ENCODE measurements at places on chromosomes 3 and 15. TPM values are rescaled to one million over a fixed set of nuclear protein-coding genes. Genes with fewer than 3 reads are reported as not detected.

DNA sequence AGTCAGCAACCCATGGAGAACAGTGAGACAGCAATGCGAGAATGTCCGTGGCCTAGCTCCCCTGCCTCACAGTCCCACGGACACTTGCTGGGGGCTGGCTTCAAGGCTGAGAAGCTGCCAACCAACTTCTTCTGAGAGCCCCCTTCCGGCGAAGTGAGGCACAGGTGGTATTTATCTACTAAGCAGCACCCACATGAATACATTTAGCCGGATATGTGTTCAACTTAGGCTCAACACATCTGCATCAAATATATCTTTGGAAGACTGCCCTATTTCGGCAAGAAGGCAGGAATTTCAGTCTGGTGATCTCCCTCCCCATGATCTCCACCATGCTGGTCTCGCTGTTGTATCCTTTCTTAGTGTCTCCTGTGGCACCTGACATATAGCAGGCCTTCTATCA, 340.9 kb upstream of the NR2E3 start:
- no peaks in the 10 kb centered on the region for H3K36me3 ChIP-seq
- no peaks in the 10 kb centered on the region for H3K27me3 ChIP-seq
- H3K27ac ChIP-seq: no peak overlapping the region
- H3K4me3 ChIP-seq: no peak overlapping the region
- H3K4me1 ChIP-seq: peaks cover 3% of the 10 kb centered on the region

DNA sequence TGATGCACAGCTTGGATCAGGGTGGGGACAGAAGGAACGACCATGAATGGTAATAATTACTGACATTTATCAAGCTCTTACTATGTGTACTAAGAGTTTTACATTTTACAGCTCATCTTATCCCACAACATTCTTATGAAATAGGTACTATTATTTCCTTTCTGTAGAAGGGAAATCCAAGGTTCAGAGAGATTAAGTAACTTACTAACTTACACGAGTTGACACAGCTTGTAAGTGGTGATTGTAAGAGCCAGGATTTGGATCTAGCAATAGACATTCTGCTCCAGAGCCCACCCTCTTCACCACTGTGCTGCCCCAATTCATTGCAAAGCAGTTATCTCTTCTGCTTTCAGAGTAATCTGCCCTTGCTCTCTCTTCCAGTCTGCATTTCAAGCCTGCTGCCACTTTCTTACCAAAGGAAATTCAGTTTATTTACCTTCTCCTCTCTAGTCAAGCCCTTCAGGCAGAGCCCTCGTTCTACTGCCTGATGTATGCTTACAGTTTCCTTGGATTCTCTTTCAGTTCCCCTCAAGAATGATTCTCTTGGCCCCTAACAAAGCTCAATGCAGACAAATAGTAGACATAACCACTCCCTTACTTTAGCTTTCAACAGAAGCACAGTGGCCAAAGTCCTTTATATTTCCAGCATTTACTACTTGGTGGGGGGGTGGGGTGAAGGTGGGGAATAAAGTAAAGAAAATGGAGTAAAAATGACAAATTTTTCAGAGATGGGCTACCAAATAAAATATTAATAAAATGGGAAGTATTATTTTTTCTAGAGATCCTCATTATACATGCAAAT, 65.8 kb downstream of the ATP8B4 start:
- DNase-seq: no peak
- H3K4me1 ChIP-seq: peaks cover 5% of the 10 kb centered on the region
- H3K27ac ChIP-seq: no peak overlapping the region

GRCh38 chr15:31274496-31275330, 51.9 kb upstream of the KLF13 start:
- H3K4me1 ChIP-seq: peaks cover 14% of the 10 kb centered on the region
- no peak overlapping the region for H3K27ac ChIP-seq
- H3K4me3 ChIP-seq: no peak overlapping the region

DNA sequence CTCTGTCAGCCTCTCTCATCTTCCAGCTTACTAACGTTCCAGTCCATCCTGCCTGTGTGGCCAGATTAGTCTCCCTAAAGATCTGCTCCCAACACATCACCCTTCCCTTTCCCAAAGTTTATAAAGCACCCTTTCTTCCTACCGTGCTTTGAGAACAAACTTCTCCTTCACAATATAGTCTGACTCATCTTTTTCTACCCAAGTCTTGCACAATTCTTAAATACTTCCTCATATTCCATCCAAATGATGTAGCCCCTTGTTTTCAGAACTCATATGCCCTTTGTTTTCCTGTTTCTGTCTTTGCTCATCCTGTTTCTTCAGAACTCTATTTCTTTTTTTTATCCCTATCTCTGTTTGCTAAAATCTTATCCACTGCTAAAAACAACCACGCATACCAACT, 326.8 kb downstream of the MFSD1 start:
- H3K27ac ChIP-seq: no peak overlapping the region
- H3K4me3 ChIP-seq: no peak overlapping the region
- H3K27me3 ChIP-seq: no peaks in the 10 kb centered on the region
- H3K4me1 ChIP-seq: no peaks in the 10 kb centered on the region
- no peaks in the 10 kb centered on the region for H3K36me3 ChIP-seq

DNA sequence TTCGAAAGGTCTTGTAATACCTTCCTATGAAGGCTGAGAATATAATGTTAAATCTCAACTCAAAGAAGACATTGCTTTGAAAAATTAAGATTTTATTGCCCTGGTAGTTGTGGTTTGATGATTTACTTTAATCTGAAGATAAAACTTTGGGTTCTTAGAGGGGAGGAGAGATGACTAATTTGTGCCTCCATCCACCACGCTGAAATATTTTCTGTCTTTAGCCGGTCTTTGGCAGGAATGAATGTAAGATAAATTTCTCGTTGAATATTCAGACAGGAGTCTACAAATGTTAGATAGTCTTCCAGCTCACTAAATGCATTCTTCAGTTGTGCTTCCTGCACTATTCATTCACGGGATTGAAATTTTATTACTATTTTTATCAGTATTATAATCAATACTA, 844.3 kb upstream of the NR2F2 start:
- no peak overlapping the region for H3K27ac ChIP-seq
- H3K27me3 ChIP-seq: no peaks in the 10 kb centered on the region
- no peak overlapping the region for H3K4me3 ChIP-seq
- no peaks in the 10 kb centered on the region for H3K36me3 ChIP-seq
- H3K4me1 ChIP-seq: no peaks in the 10 kb centered on the region
- no peak for DNase-seq

DNA sequence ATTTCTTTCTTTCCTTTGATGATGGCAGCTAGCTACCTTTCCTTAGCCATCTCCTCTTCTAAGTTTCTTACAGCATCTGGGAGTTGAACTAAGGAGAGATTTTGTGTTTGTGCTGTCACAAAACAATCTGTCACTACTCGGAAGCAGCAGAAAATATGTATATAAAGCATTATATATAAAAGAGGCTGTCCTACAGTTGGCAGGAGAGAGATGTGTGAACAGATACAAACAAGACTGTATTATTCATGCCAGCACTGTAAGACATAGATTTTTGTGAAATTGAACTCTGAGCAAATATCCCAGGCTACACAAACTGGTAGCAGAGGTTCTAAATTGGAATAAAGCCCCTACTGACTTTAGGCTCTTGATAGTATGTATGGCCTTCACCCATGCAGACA, 577.5 kb upstream of the NECTIN3 start:
- DNase-seq: no peak
- no peak overlapping the region for H3K4me3 ChIP-seq
- no peaks in the 10 kb centered on the region for H3K36me3 ChIP-seq
- no peaks in the 10 kb centered on the region for H3K4me1 ChIP-seq

DNA sequence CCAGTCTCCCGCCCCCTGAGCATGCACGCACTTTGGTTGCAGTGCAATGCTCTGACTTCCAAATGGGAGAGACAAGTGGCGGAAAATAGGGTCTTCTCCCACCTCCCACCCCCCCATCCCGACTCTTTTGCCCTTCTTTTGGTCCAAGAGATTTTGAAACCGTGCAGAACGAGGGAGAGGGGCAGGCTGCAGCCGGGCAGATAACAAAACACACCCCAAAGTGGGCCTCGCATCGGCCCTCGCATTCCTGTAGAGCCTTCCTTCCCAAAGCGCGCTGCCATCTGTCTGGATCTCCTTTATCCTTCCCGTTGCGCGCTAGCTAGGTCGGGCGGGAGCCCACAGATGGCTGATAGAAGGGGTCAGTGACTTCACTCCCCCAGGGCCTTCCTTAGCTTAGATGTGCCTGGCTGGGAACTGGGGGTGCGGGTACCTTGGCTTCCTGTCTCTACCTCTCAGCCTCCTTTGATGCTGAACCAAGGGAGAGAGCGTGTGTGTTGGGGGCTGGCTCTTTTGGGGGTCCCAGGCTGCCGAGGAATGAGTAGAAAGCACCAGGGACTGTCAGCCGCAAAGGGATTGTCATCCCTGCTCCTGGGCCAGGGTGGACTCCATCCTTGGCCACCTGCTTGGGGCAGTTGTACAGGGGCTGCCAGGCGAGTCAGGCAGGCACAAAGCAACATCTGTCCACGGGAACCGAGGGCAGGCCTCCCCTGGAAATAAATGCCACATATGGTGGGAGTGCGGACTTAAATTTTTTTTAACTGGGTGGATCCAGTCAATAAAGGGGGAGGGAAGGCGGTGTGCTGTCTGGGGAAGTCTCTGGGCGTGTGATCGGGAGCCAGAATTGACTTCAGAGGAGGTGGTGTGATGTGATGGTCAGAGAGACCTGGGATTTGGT, 1.8 kb downstream of the SMAD3 start:
- peaks cover 47% of the 10 kb centered on the region for H3K4me1 ChIP-seq
- no peaks in the 10 kb centered on the region for H3K27me3 ChIP-seq
- no peaks in the 10 kb centered on the region for H3K36me3 ChIP-seq
- no peak for DNase-seq

GRCh38 chr15:80179025-80179759, 26.4 kb downstream of the FAH start:
- no peak overlapping the region for H3K27ac ChIP-seq
- DNase-seq: no peak
- peaks cover 41% of the 10 kb centered on the region for H3K36me3 ChIP-seq
- H3K27me3 ChIP-seq: no peaks in the 10 kb centered on the region

DNA sequence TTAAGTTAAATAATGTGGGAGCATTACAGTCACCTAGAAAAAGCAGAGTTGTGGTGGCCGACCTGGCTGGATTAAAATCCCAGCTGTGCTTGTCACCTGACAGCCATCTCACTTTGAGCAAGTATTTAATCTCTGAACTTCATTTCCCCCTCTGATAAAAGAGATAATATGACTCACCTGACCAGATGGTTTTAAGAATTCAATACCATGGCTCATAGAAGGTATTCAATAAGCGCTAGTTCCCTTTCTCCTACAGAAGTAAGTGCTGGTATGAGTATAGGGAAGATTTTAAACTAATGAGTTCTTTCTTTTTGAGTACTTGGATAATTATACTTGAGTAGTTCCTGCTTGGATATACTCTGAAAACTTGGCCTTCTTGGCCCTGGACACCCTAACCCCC, 325.5 kb downstream of the IL5RA start:
- no peaks in the 10 kb centered on the region for H3K36me3 ChIP-seq
- H3K27ac ChIP-seq: no peak overlapping the region
- DNase-seq: no peak
- no peak overlapping the region for H3K4me3 ChIP-seq
- no peaks in the 10 kb centered on the region for H3K4me1 ChIP-seq

CYP1A2 gene
- total RNA-seq: not detected

GADL1 gene
- total RNA-seq: not detected

PDCD10 gene
- total RNA-seq: 57.2 TPM

CHRNA3 gene
- 0.70 TPM for total RNA-seq

DNASE1L3 gene
- total RNA-seq: 4.1 TPM

PCLAF gene
- 2.5 TPM for total RNA-seq
